Suppressor macrophage (primary cell): ENCODE measurements at places on chromosomes 6 and 20.

GRCh38 chr20:3164043-3164762, 4.5 kb upstream of the FASTKD5 start:
- DNase-seq: no peak

GRCh38 chr20:24676353-24676977, 207.0 kb downstream of the SYNDIG1 start:
- no peak for DNase-seq

- no peak for DNase-seq
Measured at GRCh38 chr6:112881027-112881426, 533.9 kb downstream of the RFPL4B start.

DNA sequence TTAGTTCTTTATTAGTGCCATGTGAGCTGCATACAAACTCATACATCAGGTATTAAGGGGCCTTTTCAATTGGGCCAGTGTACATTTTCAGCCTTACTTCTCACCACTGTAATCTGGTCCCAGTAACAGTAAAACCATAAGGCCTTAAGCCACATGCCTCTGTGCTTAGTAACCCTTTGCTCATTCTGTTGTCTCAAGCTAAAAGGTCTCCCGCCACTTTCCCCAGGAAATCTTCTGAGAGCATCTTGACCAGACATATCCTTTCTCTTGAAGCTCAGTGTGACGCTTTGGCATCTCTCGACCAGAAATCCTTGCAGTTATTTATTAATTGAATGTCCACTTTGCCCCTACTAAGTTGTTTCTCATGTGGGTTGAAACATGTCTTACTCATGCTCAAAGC, 68.0 kb downstream of the CYP39A1 start:
- DNase-seq: no peak

- DNase-seq: no peak
Measured at GRCh38 chr6:25921525-25922203, 8.8 kb downstream of the SLC17A2 start.

GRCh38 chr20:25042531-25043498, 15.1 kb downstream of the ACSS1 start:
- DNase-seq: peak; percentile 92

DNA sequence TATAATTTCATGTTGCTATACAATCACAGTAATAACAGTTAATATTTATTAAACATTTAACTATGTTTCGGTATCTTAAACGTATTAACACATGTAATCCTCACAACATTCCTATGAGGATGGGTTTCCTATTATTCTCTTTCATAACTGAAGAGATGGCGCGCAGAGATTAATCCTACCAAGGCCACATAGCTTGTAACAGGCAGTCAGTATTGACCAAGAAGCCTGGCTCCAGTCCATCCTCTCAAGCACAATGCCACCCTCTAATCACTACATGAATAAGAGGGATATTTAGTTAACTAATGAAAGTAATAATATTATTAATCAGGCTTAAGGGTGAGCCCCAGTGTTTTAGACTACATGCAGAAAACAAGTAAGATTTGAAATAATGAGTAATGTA, 149.7 kb upstream of the SIM1 start:
- DNase-seq: no peak

- DNase-seq: no peak
Measured at GRCh38 chr6:157884756-157885155, 61.7 kb downstream of the SNX9 start.

- peak; percentile 85 for DNase-seq
Measured at GRCh38 chr6:127186889-127187288, 68.4 kb downstream of the RSPO3 start.

- no peak for DNase-seq
Measured at GRCh38 chr6:123659960-123660748, 23.4 kb upstream of the TRDN start.
